ENCODE measurements at places on chromosomes 1 and 21. TPM values are rescaled to one million over a fixed set of nuclear protein-coding genes. Genes with fewer than 3 reads are reported as not detected.
A peak's percentile ranks its signal among the peaks of the same experiment; 100 is the strongest.

DNA sequence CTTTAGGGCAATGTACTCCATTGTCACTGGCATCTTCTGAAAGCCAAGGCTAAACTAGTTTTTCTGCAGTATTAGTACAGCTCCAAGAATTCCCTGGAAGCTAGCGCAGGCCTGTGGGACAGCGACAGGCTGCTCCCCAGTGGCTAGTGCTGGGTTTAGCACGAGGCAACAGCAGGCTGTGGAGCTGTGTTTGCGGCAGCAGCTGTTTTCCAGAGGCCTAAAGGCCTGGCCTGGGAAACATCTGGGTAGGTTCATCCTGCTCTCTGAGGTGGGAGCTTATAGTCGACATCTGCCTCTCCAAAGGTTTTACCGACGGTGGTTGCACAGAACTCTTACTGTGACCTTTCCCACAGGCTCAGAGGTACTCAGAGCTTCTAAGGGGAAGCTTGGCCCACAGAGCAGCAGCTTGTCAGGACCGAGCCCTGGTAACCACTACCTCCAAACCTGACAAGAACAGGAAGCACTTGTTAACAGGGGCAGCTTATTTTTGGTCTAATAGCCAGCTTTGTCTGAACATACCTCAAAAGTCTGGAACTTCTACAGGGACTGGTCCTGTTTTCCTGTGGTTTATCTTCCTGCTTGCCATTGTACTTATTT, 17.2 kb downstream of the CC2D1B start:
- peak overlapping the region; percentile 62 for H3K27ac ChIP-seq
- H3K27me3 ChIP-seq: no peaks in the 10 kb centered on the region
- no peak overlapping the region for H3K4me3 ChIP-seq
- DNase-seq: no peak

CLCNKB gene
- not detected for total RNA-seq

HAO2 gene
- not detected for total RNA-seq

- no peaks in the 10 kb centered on the region for H3K27me3 ChIP-seq
- DNase-seq: no peak
- H3K36me3 ChIP-seq: no peaks in the 10 kb centered on the region
- no peak overlapping the region for H3K4me3 ChIP-seq
These were observed 784.5 kb downstream of the USP25 start for GRCh38 chr21:16514316-16514715.

PAQR6 gene
- total RNA-seq: 5.0 TPM

DNA sequence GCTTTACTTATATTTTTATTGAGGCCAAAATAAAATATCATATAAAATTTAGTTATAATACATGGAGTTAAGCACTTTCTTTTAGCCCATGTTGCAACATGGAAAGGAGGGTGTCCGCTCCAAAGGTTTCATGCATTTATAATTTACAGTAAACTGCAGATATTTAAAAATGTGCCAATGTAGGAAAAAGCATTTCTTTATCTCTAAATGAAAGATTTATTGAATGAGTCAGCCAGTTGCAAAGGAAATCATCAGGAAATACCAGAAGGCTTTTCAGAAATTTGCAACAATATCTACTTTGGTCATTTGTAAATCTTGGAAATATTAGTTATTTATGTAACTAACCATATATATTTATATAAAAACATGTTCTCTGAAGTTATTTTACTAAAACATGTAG, 12.1 kb downstream of the ATP6V1G3 start:
- no peak overlapping the region for H3K4me3 ChIP-seq
- no peak for DNase-seq
- H3K36me3 ChIP-seq: peaks cover 8% of the 10 kb centered on the region
- no peak overlapping the region for H3K27ac ChIP-seq
- peaks cover 65% of the 10 kb centered on the region for H3K4me1 ChIP-seq

GRCh38 chr1:157105988-157106812, 6.6 kb upstream of the ETV3L start:
- H3K36me3 ChIP-seq: no peaks in the 10 kb centered on the region
- peak; percentile 72 for DNase-seq
- H3K4me1 ChIP-seq: peaks cover 9% of the 10 kb centered on the region
- H3K4me3 ChIP-seq: no peak overlapping the region
- peaks cover 19% of the 10 kb centered on the region for H3K27me3 ChIP-seq

- H3K4me1 ChIP-seq: no peaks in the 10 kb centered on the region
- H3K36me3 ChIP-seq: peaks cover 5% of the 10 kb centered on the region
These were observed 643.0 kb downstream of the KIF26B start for GRCh38 chr1:245797592-245798348.

LORICRIN gene
- not detected for total RNA-seq

DNA sequence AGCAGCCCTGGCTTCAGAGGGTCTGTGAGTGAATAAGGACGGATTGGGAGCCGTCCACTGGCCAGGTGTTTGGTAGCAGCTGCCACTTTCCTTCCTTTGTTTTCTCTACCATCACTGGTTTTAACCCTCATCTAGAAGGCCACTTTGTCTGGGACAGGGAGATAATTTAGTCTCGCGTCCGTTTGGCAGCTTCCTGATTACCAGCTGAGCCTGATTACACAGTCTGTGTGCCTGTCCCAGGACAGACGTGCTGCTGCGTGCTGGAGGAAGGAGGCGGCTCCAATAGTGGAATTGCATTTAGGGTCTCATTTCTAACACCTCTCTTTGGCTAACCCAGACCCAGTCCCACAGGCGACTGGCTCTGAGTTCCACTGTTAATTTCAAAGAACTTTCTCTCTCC, 24.6 kb upstream of the CASQ2 start:
- H3K36me3 ChIP-seq: no peaks in the 10 kb centered on the region
- H3K4me1 ChIP-seq: no peaks in the 10 kb centered on the region
- peaks cover 20% of the 10 kb centered on the region for H3K27me3 ChIP-seq
- no peak overlapping the region for H3K4me3 ChIP-seq
- DNase-seq: no peak
- H3K27ac ChIP-seq: no peak overlapping the region

- DNase-seq: no peak
- peaks cover under 1% of the 10 kb centered on the region for H3K27me3 ChIP-seq
- no peak overlapping the region for H3K4me3 ChIP-seq
- peaks cover 26% of the 10 kb centered on the region for H3K4me1 ChIP-seq
- no peak overlapping the region for H3K27ac ChIP-seq
These were observed 57.0 kb upstream of the SYNC start for GRCh38 chr1:32759521-32759981.

DNA sequence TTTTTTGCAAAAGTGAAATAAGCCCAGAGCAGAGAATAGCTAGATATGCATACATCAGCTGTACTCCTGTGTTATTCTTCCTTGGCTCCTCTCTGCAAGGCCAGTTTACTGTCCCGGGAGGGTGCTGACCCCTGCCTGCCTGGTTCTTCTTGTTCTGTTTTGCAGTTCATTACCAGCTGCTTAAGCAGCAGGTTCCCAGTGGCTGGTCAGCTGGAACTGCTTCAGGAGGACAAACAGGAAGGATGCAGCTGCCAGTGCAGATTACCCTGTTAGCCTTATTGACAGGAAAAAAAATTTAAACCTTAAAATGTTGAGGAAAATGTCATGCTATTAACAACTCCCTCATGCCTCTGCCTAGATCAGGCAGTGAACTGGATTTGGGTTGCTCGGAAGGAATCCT, 16.0 kb upstream of the LRIG2 start:
- no peaks in the 10 kb centered on the region for H3K36me3 ChIP-seq
- peaks cover 2% of the 10 kb centered on the region for H3K4me1 ChIP-seq
- H3K4me3 ChIP-seq: no peak overlapping the region
- no peak for DNase-seq
- no peaks in the 10 kb centered on the region for H3K27me3 ChIP-seq

GIPC2 gene
- 0.18 TPM for total RNA-seq

DNA sequence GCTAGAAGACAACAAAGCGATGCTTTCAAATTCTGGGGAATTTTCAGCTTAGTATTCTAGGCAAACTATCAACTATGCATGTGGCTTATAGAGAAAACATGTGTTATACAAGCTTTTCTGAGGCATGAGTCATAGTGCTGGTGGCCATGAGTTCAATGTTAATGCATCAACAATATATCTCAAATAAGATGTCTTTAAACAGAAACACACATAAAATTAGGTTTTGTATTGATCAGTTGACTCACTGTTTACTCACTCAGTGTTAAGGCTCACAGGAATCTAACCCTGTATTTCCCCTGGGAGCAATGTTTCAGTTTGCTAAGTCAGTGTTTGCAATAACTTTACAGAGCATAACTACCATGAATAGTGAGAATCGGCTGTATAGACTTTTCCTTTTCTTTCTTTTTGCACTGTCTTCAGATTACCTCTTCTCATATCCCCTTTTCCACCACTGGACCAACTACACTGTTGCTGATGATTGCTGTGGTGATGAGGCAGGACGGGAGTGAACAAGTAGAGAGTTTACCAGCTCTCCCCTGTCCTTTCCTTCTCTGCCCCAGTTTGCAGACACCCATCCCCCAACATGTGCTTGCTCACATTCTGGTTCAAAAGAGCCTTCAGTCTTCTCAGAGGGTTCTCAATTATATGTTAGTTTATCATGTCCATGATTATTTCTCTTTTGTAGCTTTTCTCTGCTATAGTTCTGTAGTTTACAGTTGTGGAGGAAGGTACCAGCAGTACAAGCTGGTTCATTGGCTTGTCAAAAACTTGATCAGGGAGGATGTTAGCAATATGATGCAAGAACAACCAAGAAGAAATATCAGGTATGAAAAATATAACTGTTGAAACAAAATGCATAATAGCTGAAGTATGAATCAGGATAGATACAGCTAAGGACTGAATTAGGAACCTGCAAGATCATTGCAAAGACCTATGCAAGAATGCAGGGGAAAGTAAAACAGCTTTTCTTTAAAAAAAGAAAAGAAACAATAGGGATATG, 23.9 kb downstream of the CD2 start:
- peak overlapping the region; percentile 40 for H3K4me3 ChIP-seq
- H3K4me1 ChIP-seq: peaks cover 47% of the 10 kb centered on the region
- no peaks in the 10 kb centered on the region for H3K27me3 ChIP-seq
- H3K27ac ChIP-seq: peak overlapping the region; percentile 86
- DNase-seq: no peak

OR2T11 gene
- total RNA-seq: not detected

OLIG2 gene
- not detected for total RNA-seq

DNA sequence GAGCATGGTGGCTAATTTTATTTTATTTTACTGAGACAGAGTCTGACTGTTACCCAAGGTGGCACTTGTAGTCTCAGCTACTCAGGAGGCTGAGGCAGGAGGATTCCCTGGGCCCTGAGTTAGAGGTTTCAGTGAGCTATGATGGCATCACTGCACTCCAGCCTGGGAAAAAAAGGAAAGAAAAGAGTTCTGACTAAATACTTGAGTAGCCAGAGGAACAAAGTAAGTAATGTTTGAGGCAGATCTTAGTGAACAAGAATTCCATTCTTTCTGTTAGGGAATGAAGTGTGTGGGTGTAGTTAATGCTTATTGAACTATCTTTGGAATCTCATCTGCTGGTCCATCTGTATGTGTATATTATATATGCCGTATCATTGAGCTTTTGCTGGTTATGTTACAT, 13.1 kb upstream of the EVI5 start:
- H3K27me3 ChIP-seq: peaks cover 22% of the 10 kb centered on the region
- no peak overlapping the region for H3K4me3 ChIP-seq
- H3K4me1 ChIP-seq: no peaks in the 10 kb centered on the region
- H3K36me3 ChIP-seq: no peaks in the 10 kb centered on the region
- DNase-seq: no peak

- no peaks in the 10 kb centered on the region for H3K27me3 ChIP-seq
- H3K36me3 ChIP-seq: peaks cover 37% of the 10 kb centered on the region
- no peak for DNase-seq
- no peak overlapping the region for H3K4me3 ChIP-seq
These were observed 77.3 kb downstream of the OLFML2B start for GRCh38 chr1:161946071-161946987.

- peaks cover 44% of the 10 kb centered on the region for H3K4me1 ChIP-seq
- peak; percentile 36 for DNase-seq
These were observed 15.1 kb upstream of the AIM2 start for GRCh38 chr1:159091607-159092031.

DNA sequence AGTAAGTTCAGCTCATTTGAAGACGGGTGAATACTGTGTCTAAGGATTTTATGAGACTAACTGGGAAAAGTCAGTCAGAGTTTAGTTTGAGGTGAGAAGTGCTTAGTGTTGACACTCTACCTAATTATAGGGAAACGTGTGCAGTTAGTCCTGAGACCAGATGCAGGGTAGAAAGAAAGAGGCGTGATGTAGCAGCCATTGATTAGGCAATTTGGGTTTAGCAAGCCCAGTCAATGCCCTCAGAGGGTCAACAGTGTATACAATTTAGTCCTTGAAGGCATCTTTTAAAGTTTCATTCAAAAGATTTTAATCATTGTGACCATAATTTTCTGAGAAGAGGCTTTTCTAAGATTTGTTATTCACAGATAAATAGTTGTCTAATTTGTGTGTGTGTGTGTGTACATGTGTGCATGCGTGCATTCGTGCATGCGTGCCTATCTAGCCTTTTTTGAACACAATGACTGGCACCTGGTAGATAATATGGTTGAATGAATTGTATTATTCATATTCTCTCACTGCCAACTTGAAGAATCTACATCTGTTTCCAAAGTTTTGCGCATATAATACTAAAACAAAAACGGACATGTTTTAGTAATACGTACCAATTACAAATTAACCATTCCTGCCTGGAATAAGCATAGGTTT, 332.9 kb downstream of the SRGAP2C start:
- no peak for DNase-seq
- peak overlapping the region; percentile 94 for H3K27ac ChIP-seq
- H3K27me3 ChIP-seq: no peaks in the 10 kb centered on the region
- peaks cover 52% of the 10 kb centered on the region for H3K4me1 ChIP-seq

TSACC gene
- 0.72 TPM for total RNA-seq

- H3K27ac ChIP-seq: peak overlapping the region; percentile 72
- peaks cover 32% of the 10 kb centered on the region for H3K4me1 ChIP-seq
- peak; percentile 30 for DNase-seq
- peaks cover 5% of the 10 kb centered on the region for H3K36me3 ChIP-seq
- H3K4me3 ChIP-seq: peak overlapping the region; percentile 77
These were observed 456 bp upstream of the SMYD2 start for GRCh38 chr1:214280386-214281020.

GJA4 gene
- total RNA-seq: not detected

DNA sequence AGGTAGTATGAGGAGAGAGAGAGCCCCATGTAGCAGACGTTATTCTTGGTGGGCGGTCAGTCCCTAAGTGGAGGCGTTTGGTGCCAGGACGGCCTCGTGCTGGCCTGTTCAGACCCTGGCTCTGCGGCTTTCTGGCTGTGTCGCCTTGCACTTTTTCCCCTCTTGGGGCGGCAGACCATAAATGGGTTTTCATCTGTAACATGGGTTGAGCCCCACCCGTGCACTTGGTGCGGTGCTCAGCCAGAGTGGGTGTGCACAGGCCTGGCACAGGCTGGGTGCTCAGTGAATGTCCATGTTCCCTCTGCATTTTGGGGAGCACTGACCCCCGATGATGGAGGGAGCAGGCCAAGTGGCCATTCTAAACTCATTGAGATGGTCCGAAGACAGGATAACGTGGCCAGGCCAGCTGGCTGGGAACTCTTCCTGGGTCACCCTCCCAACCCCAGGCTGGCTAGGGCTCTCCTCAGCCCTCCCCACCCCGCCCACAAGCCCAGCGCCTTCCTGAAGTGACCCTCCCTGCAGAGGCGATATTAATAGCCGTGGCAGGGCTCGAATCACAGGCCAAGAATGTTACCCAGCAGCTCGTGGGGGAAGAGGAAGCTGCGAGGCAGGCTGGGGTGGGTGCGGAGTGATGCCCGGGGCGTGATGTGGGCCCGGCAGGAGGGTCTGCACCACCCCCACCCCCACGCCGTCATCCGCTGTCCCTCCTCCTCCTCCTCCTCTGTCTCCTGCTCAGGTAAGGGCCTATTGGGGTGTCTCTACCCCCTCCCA, 78.5 kb downstream of the ARHGEF10L start:
- H3K27ac ChIP-seq: no peak overlapping the region
- H3K4me1 ChIP-seq: no peaks in the 10 kb centered on the region
- H3K27me3 ChIP-seq: peaks cover 6% of the 10 kb centered on the region
- no peaks in the 10 kb centered on the region for H3K36me3 ChIP-seq
- H3K4me3 ChIP-seq: no peak overlapping the region

GRCh38 chr1:172533513-172534151, 682 bp downstream of the SUCO start:
- DNase-seq: peak; percentile 73
- peak overlapping the region; percentile 91 for H3K4me3 ChIP-seq
- peaks cover 8% of the 10 kb centered on the region for H3K36me3 ChIP-seq

All from activated CD8-positive, alpha-beta T cell treated with anti-CD3 and anti-CD28 coated beads for 36 hours (primary cell).